ENCODE measurements at places on chromosomes 7 and 10.

GRCh38 chr7:23520582-23520981 lies 11.2 kb downstream of the TRA2A start:
- DNase-seq, result no peak

GRCh38 chr10:36606234-36606839 lies 519.1 kb upstream of the ANKRD30A start:
- DNase-seq, result no peak

DNA sequence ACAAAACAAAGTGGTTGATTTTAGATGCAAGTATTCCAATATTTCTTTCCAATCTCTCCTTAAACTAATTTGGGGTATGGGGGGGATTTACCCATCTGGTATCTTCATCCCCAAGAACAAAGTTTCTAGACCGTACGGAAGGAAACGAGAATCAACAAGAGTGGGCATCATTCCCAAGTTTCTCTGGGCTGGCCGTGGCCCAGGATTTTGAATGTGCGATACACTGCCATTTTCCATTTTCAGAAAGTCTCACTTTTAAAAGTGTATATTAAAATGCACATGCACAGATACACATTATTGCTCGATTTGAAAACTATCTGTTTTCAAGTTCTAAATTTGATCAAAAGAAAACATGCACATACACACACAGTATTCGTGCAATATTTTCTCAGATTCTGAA lies 234.5 kb downstream of the CHCHD3 start:
- no peak for DNase-seq

GRCh38 chr10:42954766-42955492 lies 121.9 kb upstream of the RET start:
- DNase-seq, result no peak

- no peak for DNase-seq
These were observed 155.4 kb downstream of the CRPPA start for GRCh38 chr7:16265863-16266458.

- no peak for DNase-seq
These were observed 102.2 kb downstream of the AHCYL2 start for GRCh38 chr7:129327076-129327475.

DNA sequence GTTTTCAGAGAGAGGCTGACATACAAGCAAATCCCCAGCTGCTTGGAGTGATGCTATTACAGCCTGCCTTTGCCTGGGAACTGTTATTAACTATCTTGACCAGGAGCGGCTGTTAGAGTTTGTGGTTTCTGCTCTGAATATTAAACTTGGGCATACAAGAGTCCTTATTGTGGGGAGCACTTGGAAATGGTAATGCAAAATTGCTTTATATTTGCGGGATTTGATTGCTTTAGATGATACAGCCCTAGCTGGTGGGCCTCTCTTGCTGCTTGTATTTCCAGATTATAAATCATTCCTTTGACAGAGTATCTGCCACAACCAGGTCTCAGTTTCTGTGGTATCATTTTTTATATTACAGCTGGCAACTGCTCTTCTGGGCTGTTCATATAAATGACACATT lies 101.9 kb upstream of the FAM204A start:
- no peak for DNase-seq

GRCh38 chr7:123410273-123410904 lies 124.0 kb downstream of the IQUB start:
- DNase-seq, result peak; percentile 86

DNA sequence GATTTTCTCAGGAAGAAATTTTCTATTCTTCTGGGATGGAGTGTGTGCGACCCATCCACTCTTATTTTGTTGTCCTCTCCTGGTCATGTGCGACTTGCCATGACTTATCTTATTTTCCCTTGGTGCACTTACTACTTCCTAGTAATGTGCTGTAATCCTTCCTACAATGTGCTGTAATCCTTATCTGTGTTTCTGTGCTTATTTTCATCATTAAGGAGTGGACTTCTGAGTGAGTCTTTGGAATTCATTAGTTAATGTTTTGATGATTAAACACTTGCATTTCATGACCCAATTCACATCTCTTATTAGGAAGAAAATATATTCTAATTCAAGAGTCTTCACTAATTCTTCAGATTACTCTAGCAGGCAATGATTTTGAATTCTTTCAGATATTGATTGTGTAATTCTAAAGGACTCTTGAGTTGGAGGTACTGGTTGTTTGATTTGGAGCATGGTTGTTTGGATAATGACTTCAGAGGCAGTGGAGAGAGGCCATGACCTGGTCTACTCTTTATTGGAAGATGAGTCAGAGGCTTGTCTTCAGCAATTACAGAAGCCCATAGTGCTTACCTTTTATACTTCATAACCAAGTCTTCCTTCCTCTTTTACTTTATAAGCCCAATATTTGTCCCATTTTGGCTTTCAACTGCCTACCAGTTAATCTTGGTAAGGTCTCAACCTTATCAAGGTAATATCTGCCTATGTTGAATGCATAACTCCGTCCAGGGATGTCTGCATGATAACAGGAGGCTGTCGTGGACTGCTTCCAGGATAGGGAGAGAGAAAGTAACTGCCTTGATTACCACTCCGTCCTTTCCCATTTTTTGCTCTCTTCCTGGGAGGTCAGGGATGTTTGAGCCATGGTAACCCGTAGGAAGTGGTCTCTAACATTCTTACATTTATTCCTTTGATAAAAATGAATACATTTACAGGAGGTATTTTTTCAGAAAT lies 278.3 kb upstream of the SP8 start:
- no peak for DNase-seq

GRCh38 chr10:3225561-3225960 lies 53.0 kb upstream of the PITRM1 start:
- DNase-seq, result no peak

DNA sequence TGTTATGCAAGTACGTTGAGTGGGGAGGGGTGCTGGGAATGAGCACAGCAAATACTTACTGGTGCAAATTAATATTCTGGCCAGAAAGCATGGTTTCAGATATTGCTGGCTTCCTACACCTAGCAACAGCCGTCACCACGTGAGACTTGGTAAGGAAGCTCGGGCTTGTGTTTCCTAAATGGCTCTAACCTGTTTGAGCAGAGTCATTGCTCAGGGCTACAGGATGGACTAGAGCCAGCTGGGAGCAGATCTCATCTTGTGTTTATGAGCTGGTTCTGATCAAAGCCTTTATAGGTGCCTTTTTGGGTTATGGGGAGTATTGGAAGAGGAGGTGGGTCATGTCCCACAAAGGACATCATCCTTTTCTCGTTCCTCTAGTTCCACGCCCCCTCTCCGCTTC lies 200.3 kb downstream of the BUB3 start:
- no peak for DNase-seq

DNA sequence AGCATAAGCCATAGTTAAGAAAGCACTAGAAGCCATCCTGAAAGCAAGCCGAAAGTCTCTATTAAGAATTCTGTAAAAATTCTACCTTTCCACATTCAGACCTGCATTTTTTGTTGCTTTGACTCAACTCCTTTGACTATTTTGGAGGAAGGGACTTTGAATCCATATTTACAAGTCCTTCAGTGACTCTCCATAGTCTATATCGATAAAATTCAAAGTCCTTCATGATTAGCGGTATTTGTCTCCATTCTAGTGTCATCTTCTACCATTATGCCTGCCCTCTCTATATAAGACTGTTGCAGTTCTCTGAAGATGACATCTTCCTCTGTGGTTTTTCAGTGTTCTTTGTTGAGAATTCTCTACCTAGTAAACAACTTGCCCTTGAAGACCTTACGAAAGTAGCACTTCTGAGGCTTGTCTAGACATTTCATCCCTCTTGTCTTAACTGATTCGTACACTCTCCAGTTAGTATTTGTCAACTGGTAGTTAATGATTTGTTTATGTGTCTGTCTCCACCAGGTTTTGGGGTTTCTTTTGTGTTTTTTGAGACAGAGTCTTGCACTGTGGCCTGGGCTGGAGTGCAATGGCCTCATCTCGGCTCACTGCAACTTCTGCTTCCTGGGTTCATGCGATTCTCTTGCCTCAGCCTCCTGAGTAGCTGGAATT lies 1.7 kb downstream of the CCSER2 start:
- DNase-seq, result no peak

GRCh38 chr7:36896418-36896817 lies 172.1 kb upstream of the AOAH start:
- no peak for DNase-seq

DNA sequence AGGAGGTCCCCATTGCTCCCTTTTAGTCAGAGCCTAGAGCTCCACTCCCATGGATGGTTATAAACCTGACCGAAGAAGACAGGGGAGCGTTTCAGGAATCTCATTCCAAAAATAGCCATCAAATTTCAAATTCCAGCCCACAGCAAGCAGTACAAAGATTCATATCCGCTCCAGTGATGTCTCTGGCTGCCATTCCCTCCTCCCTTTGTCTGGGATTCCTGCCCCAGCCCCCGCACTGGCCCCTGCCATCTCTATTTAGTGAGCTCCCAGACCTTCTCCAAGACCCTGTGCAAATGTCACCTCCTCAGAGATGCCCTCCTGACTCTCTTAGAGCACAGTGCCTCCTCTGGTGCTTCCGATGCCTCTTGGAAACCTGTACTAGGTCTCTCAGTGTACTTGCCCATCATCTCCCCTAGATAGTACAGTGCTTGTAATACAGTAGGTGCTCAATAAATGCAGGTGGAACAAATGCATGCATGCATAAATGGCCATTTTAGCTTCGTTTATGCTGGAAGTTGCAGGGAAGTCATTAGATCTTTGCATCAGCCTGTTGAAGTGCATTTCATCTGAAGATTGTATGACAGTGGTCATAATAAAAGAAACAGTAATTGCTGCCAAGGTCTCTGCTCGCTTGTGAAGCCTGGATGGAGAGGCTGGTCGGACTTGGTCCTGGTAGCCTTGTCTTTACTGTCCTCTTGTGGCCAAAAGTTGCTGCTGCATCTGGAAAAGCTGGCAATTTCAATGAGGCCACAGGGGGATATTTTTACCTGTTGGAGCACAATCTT lies 32.0 kb upstream of the HABP2 start:
- DNase-seq, result peak; percentile 83

DNA sequence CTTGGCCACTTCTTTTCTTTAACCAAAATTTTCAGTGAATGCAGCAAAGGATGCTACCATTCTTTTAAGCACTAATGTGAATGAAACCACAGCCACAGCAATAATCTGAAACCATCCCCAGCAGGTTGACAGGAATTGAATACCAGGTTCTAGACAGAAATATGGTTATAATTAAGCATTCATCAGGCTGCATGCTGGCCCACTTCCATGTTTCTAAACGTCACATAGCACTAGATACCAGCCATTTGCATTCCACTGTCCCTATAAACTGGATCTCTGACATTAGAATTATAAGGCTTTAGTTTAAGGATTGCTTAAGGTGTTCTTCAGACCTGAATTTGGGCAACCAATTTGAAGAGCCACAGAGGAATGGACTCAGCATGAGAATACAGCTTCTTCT lies 340.8 kb upstream of the KLF6 start:
- DNase-seq, result no peak

DNA sequence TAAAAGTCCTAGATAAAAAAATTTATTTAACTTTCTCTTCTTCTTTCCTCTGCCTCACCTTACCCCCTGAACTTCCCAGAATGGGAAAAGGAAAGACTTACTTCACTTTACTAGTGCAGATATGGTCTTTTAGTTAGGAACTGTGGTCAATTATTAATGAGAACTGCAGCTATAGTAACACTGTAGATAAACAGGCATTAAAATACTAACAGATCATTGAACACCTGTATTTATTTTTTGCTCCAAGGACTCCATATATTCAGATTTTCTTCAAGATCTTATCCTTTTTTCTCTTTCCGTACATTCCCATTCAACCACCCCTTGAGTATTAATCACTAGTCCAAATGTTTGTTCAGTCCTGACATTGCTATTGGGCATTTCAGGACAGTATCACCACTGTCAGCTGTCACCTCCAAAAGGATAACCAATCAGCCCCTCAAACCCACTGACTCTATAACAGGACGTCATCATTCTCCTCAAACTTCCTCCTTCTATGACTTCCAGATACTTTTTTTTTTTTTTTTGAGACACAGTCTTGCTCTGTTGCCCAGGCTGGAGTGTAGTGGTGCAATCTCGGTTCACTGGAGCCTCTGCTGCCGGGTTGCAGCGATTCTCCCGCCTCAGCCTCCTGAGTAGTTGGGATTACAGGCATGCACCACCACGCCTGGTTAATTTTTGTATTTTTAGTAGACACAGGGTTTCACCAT lies 4.2 kb downstream of the CPVL start:
- DNase-seq, result no peak

GRCh38 chr10:118251791-118252190 lies 90.3 kb downstream of the FAM204A start:
- no peak for DNase-seq

- DNase-seq, result no peak
These were observed 277.0 kb downstream of the INHBA start for GRCh38 chr7:41425926-41426325.

DNA sequence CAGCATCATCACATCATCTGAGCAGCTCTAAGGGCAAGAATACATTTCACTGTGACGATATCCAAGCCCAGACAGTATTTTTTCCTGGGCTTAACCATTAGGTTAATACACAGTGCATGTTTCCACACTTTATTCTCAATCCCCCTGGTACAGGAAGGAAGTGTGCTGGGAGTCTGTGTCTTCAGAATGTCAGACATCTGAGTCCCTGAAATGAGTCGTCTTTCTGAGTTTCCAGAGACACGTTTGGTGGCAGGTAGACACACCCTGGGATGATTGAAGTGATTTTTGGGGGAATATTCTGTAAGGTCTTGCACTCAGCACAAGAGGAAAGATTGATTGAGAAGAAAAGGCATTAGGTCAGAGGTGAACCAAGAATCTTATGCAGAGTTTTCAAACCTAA lies 13.1 kb upstream of the SHH start:
- no peak for DNase-seq

GRCh38 chr10:69123306-69123746 lies 652 bp upstream of the VPS26A start:
- no peak for DNase-seq

- no peak for DNase-seq
These were observed 686.4 kb upstream of the C7orf33 start for GRCh38 chr7:147904219-147904576.

DNA sequence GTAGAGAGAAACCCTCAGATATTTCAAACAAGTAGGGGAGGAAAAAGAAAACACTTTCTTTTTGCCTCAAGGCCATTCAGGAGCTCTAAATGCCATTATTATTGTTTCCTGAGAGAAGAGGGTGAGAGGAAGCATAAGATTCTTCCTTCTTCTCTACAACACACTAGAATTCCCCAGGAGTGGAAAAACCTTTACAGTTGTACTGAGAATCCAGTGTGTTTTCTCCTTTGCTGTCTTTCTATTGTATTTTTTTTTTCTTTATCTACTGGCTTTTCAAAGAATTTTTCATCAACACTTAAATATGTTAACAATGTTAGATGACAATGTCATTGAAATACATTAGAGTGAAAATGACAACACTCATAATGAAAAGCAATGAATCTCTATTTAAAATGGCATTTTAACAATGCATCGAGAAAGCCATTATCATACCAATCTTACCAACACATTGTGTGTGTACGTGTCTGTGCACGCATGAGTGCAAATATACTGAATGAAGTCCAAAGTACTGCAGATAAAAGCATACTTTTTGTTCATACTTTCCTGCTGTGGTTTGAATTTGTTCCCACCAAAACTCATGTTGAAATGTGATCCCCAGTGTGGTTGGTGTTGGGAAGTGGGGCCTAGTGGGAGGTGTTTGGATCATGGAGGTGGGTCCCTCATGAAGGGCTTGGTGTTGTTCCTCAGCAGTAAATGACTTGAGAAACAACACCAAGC lies 24.2 kb upstream of the MACC1 start:
- DNase-seq, result no peak

- DNase-seq, result no peak
These were observed 45.8 kb downstream of the EEPD1 start for GRCh38 chr7:36198854-36199266.
